Fibroblast of lung (primary cell): ENCODE measurements at places on chromosomes 2 and 18. TPM values are rescaled to one million over a fixed set of nuclear protein-coding genes. Genes with fewer than 3 reads are reported as not detected.

MROH2A gene
- not detected in 2 replicates for total RNA-seq

LIMS3 gene
- total RNA-seq: 6.3 TPM in 1 of 2 replicates, not detected in the other

INPP5D gene
- 0.33 and 0.51 TPM in 2 replicates for total RNA-seq

CCDC178 gene
- total RNA-seq: under 0.01 and 0.17 TPM in 2 replicates

FER1L5 gene
- 0.50 and 0.51 TPM in 2 replicates for total RNA-seq

MYCN gene
- not detected in 2 replicates for total RNA-seq

B3GNT7 gene
- under 0.01 and 0.17 TPM in 2 replicates for total RNA-seq

TMEM185B gene
- 25.2 and 25.9 TPM in 2 replicates for total RNA-seq

TNS1 gene
- total RNA-seq: 44.4 and 49.1 TPM in 2 replicates

CLEC4F gene
- not detected in 2 replicates for total RNA-seq

C2orf81 gene
- 0.77 and 1.5 TPM in 2 replicates for total RNA-seq

TUBA4A gene
- 5.6 and 7.7 TPM in 2 replicates for total RNA-seq

LAMA3 gene
- 8.5 and 13.2 TPM in 2 replicates for total RNA-seq

MCM6 gene
- 8.7 and 11.2 TPM in 2 replicates for total RNA-seq

LGALSL gene
- total RNA-seq: 2.8 and 3.1 TPM in 2 replicates

ALLC gene
- not detected in 2 replicates for total RNA-seq

TSPYL6 gene
- total RNA-seq: not detected in 2 replicates

MYOM1 gene
- total RNA-seq: 0.26 and 0.83 TPM in 2 replicates

SLC4A5 gene
- total RNA-seq: under 0.01 and 0.17 TPM in 2 replicates

ALPI gene
- not detected in 2 replicates for total RNA-seq

AOX1 gene
- 65.1 and 81.4 TPM in 2 replicates for total RNA-seq

ADCYAP1 gene
- total RNA-seq: not detected in 2 replicates

CDH2 gene
- total RNA-seq: 2.0 and 8.7 TPM in 2 replicates

DPP10 gene
- total RNA-seq: not detected in 2 replicates

TDRD15 gene
- not detected in 2 replicates for total RNA-seq

POTEJ gene
- not detected in 2 replicates for total RNA-seq

POTEF gene
- total RNA-seq: not detected in 2 replicates

CGREF1 gene
- 2.3 and 10.0 TPM in 2 replicates for total RNA-seq

RBM43 gene
- 4.9 and 12.4 TPM in 2 replicates for total RNA-seq

C1QL2 gene
- total RNA-seq: not detected in 2 replicates

CIB4 gene
- total RNA-seq: not detected in 2 replicates

IL1RL2 gene
- 2.6 and 3.1 TPM in 2 replicates for total RNA-seq

PLA2R1 gene
- total RNA-seq: 3.1 and 8.3 TPM in 2 replicates

CD226 gene
- total RNA-seq: 0.33 and 0.51 TPM in 2 replicates

SERPINB8 gene
- total RNA-seq: 8.7 and 9.7 TPM in 2 replicates
